ENCODE measurements at places on chromosomes 2 and 18. TPM values are rescaled to one million over a fixed set of nuclear protein-coding genes. Genes with fewer than 3 reads are reported as not detected.
A peak's percentile ranks its signal among the peaks of the same experiment; 100 is the strongest.

Gene NOL4
- total RNA-seq = not detected

Gene VWC2L
- not detected for total RNA-seq

Gene EGR4
- total RNA-seq = under 0.01 TPM

Gene IGFBP5
- 1,100 TPM for total RNA-seq

DNA sequence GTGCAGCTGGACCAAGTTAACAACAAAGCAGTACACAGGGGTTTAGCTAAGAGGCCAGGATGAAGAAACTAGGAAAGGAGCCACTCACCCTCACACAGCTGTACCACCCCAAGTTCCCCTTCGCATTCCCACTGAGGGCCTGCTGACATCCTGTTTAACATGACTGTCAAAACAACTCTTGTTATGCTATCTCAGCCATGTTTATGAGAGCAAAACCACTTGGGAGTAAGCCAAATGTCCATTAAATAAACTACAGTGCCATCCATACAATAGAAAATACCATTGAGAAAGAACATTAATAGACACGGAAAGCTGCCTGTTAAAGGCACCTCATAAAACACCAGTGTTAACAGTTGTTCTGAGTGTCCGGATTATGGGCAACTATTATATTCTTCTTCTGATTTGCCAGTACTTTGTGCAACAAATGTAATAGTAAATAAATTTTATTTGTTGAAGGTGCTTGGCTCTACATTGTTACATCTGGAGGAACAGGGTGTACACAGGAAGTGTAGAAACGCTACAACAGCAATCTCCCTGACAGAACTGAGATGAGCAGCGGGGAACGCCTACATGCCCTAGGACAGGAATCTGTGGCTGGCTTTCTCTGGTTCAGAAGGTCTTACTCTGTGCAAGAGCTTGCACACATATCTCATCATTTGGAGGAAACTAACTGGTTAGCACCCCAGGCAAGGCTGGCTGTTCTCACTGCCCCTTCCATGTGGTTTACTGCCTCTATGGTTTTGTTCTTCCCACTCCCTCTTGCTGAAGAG lies 85.6 kb downstream of the EHD3 start:
- no peak for DNase-seq

Gene REG3G
- total RNA-seq = not detected

GRCh38 chr2:17232776-17233556 lies 285.3 kb downstream of the RAD51AP2 start:
- peak; percentile 63 for DNase-seq

Gene SEMA4C
- 19.8 TPM for total RNA-seq

Gene RPRD1A
- total RNA-seq = 38.0 TPM

Data from fibroblast of lung (primary cell).